GM23338 (cell line): ENCODE measurements at places on chromosomes 3 and 15. TPM values are rescaled to one million over a fixed set of nuclear protein-coding genes. Genes with fewer than 3 reads are reported as not detected.

The GNL3 gene
- 177 and 205 TPM in 2 replicates for polyA plus RNA-seq

The ACAP2 gene
- polyA plus RNA-seq = 102 and 104 TPM in 2 replicates

The ABI3BP gene
- polyA plus RNA-seq = 0.24 and 0.57 TPM in 2 replicates

The KBTBD13 gene
- 0.09 TPM in 1 of 2 replicates, not detected in the other for polyA plus RNA-seq
